ENCODE measurements at places on chromosomes 12 and 14.

DNA sequence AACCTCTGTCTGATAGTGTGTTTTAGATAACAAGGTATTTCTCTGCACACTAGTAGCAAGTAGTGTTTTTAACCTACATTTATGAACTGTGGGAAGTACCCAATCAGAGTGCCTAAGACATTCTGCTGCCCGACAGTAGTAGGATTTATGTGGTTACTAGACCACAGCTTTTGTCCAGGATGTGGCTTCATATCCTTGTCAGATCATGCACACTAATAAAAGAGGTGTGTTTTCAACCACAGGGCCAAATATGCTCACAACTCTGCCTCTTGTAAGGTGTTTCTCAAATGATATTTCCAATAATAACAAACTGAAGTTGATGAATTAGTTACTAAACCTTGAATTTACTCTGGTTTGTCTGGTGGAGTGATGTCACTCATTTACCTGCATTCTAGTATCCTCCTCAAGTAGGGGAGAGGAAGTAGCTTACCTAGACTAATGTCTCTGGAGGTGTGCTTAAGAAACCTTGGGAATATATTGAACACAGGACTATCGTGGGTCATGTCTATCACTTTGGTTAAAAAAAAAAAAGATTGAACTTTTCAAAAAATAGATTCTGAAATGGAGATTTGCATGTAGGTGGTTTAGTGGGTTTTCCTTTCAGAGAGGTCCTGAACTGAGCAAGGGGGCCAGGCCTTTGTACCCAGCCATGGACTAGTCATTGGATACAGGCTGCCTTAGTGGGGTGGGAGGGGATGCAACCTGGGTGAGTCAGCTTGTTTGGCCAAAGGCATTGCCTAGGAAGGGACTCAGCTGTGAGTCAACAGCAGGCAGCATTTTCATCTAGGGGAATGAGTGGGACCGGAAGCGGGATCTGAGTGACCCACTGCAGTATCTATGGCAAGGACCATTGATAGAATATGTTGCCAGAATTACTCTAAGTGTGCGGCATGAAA lies 14.1 kb downstream of the FBXW8 start:
- peak; percentile 68 for DNase-seq

GRCh38 chr14:103518422-103519042 lies 4.1 kb downstream of the CKB start:
- peak; percentile 34 for DNase-seq

DNA sequence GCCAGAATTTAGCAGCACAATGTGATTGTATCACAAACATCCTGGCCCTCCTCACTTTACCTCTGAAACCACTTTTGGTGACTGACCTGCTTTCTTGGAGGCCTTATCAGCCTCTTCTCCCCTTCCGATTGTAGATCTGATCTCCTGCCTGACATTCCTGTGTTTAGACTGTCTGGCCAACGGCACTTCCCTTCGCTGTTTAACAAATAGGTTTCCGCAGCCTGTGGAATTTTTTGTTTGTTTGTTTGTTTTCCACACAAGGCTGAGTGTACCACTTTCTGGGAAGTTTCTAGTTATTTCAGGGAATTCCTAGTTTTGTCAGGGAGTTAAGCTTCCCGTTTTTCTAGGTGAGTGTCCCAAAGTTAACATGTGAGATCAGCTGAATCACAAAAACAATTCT lies 65.9 kb upstream of the CDKN3 start:
- no peak for DNase-seq

- no peak for DNase-seq
Measured at GRCh38 chr12:85849344-85849743, 13.1 kb upstream of the RASSF9 start.

- no peak for DNase-seq
Measured at GRCh38 chr12:13713556-13714410, 267.6 kb downstream of the GRIN2B start.

- no peak for DNase-seq
Measured at GRCh38 chr12:68377881-68378280, 45.7 kb upstream of the MDM1 start.

GRCh38 chr12:100953677-100954076 lies 159.1 kb downstream of the ANO4 start:
- no peak for DNase-seq

DNA sequence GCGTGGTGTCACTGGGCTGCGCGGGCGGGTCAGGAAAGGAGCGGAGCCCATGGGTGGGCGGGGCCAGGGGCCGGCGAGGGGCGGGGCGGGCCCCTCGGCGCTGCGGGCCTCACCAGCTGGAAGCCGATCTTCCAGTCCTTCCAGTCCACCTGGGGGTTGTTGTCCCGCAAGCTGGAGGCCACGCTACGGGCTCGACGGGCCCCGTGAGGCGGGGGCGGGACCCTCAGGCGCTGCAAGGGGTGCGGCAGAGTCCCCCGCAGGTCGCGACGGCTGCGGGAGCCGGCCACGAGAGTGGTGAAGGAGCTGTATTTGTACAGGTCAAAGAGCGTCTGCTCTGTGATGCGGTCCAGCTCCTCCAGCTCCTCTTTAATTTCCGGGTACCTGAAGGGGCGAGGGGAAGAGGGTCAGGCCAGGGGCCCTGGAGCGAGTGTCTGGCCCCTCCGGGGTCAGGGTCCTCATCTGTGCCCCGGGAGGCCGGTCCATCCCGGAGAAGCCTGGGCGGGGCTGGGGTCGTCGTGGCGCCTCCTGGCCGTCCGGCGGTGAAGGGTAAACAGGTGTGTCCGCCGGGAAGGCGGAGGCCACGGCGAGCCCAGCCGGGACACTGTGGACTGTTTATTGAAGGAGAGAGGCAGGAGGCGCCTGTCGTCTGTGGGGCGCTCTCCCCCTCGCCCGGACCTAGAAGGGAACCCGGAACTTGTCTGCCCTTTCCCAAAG lies 11.9 kb downstream of the SCNN1A start:
- DNase-seq: peak; percentile 53

DNA sequence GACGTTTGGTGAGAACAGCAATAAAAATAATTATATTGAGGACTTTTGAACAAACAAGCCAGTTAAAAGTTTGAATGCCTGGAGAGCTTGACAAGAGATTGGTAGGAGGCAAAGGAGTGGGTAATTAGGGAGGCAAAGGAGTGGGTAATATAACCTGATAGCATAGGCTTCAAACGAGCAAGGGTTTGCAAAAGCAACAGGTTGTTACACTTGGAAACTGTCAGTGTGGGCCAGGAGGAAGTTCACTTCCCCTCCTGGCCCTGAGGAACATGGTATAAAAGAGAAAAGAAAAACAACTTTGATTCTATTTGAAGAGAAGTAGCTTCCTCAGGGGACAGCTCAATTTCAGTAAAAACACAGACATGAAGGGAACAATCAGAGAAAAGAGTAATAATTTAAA lies 121.7 kb downstream of the CCER1 start:
- DNase-seq: no peak

DNA sequence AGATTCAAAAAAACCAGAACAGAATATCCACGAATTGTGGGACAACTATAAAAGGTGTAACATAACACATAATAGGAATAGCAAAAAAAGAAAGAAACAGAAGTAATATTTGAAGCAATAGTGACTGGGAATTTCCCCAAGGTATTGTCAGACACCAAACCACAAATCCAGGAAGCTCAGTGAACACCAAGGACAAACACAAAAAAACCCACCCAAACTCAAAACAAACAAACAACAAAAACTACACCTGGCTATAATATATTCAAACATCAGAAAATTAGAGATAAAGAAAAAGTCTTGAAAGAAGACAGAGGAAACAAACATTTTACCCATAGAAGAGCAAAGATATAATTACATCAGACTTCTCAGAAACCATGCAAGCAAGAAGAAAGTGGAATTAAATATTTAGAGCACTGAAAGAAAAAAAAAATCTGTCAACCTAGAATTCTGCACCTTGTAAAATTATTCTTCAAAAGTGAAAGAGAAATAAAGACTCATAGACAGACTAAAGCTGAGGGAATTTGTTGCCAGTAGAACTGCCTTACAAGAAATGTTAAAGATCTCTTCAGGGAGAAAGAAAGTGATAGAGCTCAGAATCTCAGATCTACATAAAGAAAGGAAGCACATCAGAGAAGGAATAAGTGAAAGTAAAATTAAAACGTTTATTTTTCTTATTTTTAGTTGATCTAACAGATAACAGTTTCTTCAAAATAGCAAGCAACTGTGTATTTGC lies 12.1 kb upstream of the HMGA2 start:
- no peak for DNase-seq

- DNase-seq: no peak
Measured at GRCh38 chr14:70804556-70805162, 4.7 kb downstream of the MAP3K9 start.

DNA sequence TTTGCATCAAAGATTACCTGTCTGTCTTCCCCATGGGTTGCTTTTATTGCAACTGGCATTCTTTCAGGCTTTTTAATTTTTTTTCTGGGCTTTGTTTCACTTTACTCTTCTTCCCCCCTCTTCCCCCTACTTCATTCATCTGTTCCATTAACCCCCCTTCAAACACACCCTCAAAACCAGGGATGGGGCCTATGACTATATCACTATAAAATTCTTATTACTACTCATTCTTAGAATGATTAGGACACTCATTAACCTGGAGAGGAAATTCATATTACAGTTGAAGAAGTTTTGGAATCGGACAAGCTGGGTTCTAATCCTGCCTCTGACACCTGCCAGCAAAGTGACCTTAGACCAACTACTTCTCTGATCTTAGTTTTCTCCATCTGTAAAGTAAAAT lies 24.8 kb upstream of the MDM1 start:
- DNase-seq: no peak

GRCh38 chr12:1825382-1826102 lies 5.2 kb downstream of the LRTM2 start:
- no peak for DNase-seq

- no peak for DNase-seq
Measured at GRCh38 chr12:54356228-54356627, 8.1 kb downstream of the GPR84 start.

- DNase-seq: no peak
Measured at GRCh38 chr12:130444061-130444460, 106.4 kb downstream of the PIWIL1 start.

DNA sequence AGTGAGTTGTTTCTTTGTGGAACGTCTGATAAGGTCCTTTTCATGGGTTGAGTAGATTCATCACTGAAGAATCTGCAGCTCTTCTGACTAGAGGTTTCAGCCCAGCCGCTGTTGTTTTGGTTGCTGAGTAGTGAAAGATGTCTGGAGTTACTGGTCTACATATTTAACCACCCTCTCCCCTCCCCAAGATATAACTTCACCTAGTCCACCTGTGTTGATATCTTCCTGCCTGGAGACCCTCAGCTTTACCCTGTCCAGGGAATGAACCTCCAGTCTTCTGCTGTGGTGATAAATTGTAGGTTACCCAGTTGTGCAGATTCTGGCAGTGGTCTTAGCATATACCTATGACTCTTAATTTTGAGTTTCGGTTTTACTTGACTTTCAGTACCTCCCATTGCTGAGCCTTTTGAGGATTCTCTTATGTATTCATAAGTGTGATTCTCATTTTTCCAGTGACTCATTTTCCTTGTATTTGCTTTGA lies 62.9 kb downstream of the CCDC91 start:
- DNase-seq: peak; percentile 39

DNA sequence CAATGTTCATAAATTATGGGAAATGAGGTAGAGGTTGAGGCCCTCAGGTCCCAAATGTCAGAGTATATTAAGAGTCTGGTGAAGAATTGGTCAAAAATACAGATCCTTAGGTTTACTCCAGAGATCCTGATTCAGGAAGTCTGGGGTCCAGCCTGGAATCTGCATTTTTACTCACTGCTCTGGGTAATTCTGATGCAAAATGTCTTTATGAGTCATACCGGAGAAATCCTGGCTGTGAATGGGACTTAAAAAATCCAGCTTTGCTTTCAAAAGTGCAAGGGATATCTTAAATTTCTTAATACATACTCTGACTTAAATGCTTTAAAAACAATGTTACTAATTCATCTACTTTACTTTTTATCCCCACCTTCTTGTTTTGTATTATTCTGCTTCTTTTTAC lies 74.5 kb downstream of the FERMT2 start:
- DNase-seq: peak; percentile 56

GRCh38 chr12:4099276-4099675 lies 174.3 kb upstream of the CCND2 start:
- DNase-seq: no peak

GRCh38 chr14:51884086-51884927 lies 23.9 kb downstream of the GNG2 start:
- peak; percentile 67 for DNase-seq

- peak; percentile 70 for DNase-seq
Measured at GRCh38 chr12:92987362-92987761, 58.3 kb upstream of the EEA1 start.

DNA sequence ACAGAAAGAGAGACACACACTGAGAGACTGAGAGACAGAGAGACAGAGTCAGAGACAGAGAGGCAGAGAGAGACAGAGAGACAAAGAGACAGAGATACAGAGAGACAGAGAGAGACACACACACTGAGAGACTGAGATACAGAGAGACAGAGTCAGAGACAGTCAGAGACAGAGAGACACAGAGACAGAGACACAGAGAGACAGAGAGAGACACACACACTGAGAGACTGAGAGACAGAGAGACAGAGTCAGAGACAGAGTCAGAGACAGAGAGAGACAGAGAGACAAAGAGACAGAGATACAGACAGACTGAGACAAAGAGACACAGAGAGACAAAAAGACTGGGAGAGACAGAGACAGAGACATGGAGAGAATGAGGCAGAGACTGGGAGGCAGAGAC lies 90.0 kb downstream of the GALNT9 start:
- DNase-seq: no peak

- peak; percentile 88 for DNase-seq
Measured at GRCh38 chr12:31736472-31736871, 7.7 kb upstream of the AMN1 start.

GRCh38 chr12:108730365-108731104 lies 783 bp downstream of the CORO1C start:
- peak; percentile 78 for DNase-seq

DNA sequence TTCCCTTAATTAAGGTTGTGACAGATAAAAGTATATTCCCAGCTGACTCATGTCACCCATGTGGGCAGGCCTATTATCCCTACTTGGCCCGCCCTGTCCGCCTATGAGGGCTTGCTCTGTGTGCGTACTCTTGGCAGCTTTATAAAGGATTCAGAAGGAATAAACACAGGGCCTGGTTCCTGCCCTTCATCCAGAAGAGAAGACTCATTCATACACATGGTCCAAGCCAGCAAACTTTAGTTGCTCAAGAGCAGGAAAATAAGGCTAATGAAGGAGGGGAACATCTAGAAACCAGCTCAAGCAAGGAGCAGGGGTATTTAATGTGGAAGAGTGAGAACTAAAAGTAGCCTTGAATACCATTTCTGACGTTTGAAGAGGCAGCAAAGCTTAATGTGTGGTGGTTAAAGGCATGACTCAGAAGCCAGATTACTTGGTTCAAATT lies 141.9 kb downstream of the CRADD start:
- DNase-seq: peak; percentile 53

DNA sequence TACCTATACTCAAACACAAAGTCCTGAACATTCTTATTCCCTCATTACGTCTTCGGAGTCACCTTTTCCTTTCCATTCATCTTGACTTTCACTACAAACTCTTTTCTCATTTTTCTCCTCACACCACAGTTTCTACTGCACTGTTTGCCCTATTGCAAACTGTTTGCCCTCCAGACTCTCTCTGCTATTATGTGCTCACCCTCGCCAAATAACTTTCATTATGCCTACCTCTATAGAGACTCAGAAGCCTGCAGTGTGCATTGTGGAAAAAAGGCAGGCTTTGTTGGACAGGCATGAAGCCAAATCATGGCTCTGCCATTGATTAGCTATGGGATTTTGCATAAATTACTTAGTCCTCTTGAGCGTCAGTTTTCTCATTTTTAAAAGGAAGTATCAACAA lies 246.6 kb upstream of the CCDC196 start:
- DNase-seq: no peak
